Hindlimb muscle (tissue), 1 donor: ENCODE measurements at places on chromosomes 13 and 19. TPM values are rescaled to one million over a fixed set of nuclear protein-coding genes. Genes with fewer than 3 reads are reported as not detected.

KMT5C gene
- polyA plus RNA-seq = 26.8 TPM

CHMP2A gene
- polyA plus RNA-seq = 77.9 TPM

KLK15 gene
- not detected for polyA plus RNA-seq

MED26 gene
- 8.6 TPM for polyA plus RNA-seq

GATAD2A gene
- polyA plus RNA-seq = 56.4 TPM

ZNF564 gene
- polyA plus RNA-seq = 4.5 TPM

AKAP8L gene
- 91.1 TPM for polyA plus RNA-seq

CTXN1 gene
- 2.6 TPM for polyA plus RNA-seq

ZNF112 gene
- 4.9 TPM for polyA plus RNA-seq

PRKCSH gene
- 192 TPM for polyA plus RNA-seq

ZNF836 gene
- 9.0 TPM for polyA plus RNA-seq

KCNRG gene
- polyA plus RNA-seq = 1.1 TPM

CEACAM16 gene
- 1.0 TPM for polyA plus RNA-seq

AMH gene
- polyA plus RNA-seq = 8.1 TPM

PLIN4 gene
- polyA plus RNA-seq = 8.8 TPM
